ENCODE measurements at places on chromosomes 16 and 17.

DNA sequence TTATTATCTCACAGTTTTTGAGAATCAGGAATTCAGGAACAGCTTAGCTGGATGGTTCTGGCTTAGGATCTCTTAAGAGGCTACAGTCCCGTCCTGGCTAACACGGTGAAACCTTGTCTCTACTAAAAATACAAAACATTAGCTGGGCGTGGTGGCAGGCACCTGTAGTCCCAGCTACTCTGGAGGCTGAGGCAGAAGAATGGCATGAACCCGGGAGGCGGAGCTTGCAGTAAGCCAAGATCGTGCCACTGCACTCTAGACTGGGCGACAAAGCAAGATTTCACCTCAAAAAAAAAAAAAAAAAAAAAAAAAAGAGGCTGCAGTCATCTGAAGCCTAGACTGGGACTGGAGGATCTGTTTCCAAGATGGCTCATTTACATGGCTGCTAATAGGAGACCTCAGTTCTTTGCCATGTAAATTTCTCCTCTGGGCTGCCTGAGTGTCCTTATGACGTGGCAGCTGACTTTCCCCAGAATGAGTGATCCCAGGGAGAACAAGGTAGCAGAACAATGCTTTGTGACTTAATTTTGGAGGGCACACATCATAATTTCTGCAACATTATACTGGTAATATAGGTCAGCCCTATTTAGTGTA is 95.8 kb upstream of the CORO6 start:
- DNase-seq = no peak

DNA sequence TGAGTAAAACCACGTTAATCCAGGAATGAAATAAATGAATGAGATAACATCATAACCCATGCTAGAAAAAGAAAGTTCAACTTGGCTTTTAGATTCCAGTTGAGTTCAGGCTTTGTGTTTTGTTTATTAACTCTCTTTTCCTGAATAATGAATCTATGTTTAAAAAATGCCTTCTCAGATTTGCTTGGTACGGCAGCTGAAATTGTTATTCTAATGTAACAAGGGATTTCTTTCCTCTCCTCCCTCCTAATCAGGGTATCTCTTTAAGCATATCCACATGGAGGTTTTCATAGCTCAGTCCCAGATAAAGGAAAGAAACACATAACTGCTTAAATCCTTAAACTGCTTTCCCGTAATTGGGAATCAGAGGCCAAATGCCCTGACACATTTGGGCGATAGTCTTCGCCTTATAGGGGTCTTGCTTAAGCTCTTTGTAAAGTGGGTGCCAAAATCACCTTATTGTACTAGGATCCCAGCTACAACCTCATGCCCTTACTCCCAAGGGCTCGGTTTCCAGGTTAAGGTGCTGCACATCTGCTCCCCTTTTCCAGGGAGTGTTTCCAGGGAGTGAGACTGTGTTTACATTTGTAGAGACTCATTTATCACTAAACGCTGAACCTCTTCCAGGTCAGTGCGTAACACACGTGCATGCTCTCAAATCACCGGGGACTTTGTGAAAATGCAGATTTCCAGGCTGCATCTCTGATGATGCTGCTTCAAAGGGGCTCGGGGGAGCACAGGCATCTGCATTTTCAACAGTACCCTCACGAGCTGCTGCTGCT is 142.8 kb upstream of the FOXF1 start:
- DNase-seq = no peak

GRCh38 chr16:24685539-24686432 is 43.7 kb upstream of the TNRC6A start:
- DNase-seq = no peak

DNA sequence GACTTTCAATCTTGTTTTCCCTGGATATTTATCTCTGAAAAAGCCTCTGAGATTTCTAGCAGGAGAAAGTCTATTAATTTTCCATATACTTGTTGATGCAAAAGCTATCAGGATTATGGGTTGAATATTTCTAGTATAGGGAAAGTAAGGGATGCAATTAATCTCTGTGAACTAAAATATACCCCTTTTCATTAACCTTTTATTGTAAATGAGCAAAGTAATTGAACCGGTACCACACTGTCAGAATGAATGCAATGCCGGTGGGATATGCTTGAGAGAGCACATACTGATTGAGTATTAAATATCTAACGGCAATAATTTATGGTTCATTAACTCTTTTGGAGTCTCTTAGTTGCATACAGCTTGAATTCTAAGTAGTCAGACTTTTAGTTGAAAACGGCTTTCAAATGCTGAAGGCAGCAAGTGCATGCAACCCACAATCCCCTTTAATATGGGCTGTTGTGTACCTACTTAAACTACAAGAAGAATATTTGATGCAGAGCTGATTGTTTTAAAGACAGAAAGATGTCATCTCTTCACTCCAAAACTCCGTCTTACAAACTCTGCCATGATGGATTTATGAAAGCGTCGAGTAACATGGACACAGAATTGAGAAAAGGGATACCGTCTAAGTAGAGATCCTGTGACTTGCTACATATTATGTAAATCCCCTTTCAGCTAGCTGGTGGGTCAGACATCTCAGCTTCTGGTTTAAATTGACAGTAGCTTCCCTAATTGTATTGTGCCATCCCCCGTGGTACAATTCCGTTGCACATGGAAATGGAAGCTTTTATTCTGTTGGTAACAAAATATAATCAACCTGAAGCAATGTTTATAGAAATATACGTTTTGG is 141.3 kb upstream of the CDH8 start:
- DNase-seq = no peak

DNA sequence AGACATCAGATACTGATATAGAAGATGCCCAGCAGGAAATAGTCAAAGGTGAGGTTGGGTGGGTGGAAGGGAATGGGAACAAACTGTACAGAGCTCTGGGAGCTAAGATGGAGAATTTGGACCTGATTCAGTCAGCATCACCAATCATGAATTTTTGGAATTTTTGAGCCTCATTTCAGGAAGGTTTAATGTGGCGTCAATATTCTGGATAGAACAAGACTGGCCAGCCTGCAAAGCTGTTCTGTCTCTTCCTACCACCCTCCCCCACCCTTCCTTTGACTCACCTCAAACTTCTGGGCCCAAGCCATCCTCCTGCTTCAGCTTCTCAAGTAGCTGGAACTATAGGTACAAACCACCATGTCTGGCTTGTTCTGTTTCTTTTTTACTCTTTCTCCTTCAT is 32.6 kb downstream of the CTCF start:
- no peak for DNase-seq
